H1 (cell line): ENCODE measurements at places on chromosomes 7 and 10.

DNA sequence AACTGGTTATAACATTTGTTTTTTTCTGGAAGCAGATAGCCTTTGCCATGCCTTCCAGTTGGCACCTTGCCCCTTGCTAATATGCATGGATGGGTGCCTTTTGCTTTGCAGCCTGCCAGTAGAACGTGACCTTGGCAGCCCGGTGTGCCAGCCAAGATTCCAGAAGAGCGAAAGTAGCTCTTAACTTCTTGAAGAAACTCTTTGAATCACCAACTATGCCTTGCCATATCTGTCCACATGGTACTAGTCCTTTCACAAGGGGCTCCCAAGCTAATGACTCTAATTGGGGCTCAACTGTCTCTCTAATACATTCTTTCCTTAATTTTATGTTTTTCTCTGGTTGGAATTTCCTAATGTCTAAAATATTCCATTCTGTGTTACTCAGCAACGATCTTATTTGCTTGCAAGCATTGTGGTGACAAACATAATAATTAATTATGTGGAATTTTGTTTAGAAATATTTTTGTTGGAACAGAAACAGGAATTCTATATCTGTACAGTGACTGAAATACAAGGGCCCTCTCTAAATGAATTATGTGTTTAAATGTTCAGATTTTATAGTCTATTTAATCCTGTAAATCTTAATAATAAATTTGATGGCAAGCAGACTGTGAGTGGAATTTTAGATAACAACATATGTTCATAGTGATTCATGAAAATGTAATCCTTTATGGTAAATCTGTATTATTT, 45.8 kb downstream of the HDAC9 start:
- DNase-seq: no peak

DNA sequence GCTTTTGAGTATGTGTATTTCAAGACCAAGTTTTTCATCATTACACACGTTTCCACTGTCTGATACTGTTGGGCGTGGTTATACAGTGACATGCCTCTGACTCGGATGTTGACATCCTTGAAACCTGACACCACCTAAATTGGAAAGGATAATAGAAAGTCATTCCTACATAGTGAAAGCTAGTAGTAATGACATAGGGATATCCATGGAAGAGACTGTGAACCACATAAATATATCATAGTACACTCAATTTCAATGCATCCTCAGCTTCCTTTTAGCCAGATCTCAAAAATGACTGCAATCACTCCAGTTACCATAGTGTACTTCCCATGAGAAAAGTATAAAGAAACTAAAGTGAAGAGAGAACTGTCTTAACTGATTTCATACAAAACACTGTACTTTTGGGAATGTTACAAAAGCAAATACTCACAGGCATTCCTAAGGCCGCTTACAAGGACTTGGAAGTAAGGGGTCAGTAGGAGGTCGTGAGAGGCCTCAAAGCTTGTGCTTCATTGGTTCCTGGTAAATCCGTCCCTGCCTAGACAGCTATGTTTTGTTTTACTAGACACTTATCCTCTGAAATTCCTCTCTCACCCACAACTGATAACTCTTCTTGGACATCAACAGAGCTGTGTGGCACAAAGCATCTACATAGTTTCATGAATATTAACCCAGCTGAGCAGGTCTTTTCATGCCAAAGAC, 71.8 kb upstream of the VWDE start:
- DNase-seq: no peak

GRCh38 chr10:107689323-107689722, 524.8 kb upstream of the SORCS1 start:
- DNase-seq: no peak

DNA sequence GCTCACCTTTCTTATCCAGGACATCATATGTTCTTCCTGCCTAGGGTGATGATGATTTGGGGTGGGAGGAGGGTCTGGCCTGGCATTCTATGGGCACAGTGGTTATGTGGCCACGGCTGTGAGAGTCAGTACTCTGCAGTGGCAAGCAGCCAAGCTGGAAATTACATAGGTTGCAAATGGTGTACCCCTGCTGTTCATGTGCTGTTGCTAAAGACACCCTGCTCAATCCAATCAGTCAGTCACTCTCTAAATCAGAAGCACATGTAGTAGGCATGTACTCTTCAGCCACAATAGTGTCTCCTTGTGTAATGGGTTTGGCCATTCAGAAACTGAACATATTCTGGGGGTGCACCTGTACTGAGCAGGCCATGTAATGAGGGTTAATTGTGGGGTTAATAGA, 449.1 kb upstream of the ANKRD30A start:
- no peak for DNase-seq

DNA sequence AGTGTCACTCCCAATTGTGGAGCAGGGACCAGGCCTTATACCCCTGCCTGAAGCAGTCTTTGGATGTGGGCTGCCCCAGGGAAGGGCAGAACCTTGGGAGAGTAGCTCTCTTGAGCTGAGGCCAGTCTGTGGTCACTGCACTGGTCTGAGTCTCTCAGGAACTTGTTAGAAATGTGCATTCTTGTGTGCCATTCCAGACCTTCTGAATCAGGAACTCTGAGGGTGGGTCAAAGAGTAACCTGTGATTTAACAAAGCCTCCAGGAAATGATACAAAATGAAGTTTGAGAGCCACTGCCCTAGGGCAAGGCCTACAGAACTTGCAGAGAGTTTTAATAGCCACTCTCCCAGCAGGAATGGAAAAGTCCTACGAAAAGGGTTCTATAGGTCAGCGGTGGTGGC, 68.1 kb downstream of the LYZL1 start:
- no peak for DNase-seq

GRCh38 chr7:66206119-66206933, 1.2 kb downstream of the TPST1 start:
- no peak for DNase-seq

DNA sequence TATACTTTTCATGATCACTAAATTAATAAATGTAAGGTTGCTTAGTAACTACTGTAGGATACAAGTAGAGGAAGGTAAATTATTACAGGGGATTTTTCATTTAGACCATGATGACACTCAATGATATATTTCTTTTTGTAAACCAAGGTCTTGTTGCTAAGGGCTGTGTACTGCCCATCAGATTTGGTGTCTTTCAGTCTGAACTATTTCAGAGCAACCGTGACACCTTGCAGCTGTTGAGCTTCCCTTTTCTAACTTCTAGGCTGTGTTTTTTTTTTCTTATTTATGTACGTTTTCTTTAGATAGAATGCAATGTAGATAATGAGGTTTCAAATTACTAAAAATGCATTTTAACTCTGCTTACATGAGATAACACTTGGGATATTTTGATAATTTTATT, 292.0 kb upstream of the MBL2 start:
- DNase-seq: no peak

GRCh38 chr7:116542618-116543017, 17.8 kb downstream of the CAV1 start:
- DNase-seq: no peak

GRCh38 chr7:371119-371778, 81.3 kb downstream of the FOXL3 start:
- no peak for DNase-seq

DNA sequence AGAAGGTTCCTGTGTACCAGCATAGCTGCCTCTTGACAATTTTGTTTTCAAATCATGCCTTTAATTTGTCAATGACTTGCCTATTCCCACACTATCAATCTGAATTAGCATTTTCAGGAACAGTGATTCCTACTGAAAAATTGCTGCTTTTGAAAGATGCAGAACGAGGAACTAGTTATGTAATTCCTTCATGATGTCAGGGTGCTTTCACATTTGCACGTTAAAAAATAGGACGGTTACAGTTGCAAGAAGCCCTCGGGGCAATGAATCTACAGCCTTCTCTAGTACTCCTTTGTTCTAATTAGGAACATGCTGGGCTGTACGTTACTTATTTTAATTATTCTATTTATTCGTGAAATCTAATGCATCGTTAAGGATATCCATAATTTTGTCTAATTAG, 253.9 kb downstream of the OTUD1 start:
- DNase-seq: no peak

GRCh38 chr10:33703501-33704213, 369.2 kb upstream of the NRP1 start:
- DNase-seq: no peak

GRCh38 chr7:104106108-104106905, 101.5 kb downstream of the ORC5 start:
- no peak for DNase-seq

- DNase-seq: no peak
Observed at GRCh38 chr7:49488573-49488972, 284.9 kb upstream of the VWC2 start.

GRCh38 chr7:28815369-28815927, 142.7 kb downstream of the TRIL start:
- DNase-seq: no peak

GRCh38 chr7:57384380-57384779, 65.6 kb upstream of the ZNF716 start:
- DNase-seq: no peak

DNA sequence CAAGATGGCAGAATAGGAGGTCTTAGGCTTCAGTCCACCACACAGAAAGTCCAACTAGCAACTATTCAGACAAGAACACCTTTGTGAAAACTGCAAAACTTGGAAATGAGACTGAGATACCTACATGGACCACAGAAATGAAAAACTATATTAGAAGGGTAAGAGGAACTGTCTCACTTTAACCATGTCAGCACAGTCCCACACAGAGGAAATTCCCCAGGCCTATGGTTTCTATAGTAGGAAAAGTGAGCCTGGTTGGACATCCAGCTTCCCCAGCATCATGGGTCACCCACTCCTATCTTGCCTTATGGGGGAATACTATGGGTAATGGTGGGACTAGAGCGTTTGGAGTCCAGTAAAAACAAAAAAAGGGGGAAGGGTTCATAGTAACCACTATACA, 38.8 kb upstream of the CDK6 start:
- DNase-seq: no peak

DNA sequence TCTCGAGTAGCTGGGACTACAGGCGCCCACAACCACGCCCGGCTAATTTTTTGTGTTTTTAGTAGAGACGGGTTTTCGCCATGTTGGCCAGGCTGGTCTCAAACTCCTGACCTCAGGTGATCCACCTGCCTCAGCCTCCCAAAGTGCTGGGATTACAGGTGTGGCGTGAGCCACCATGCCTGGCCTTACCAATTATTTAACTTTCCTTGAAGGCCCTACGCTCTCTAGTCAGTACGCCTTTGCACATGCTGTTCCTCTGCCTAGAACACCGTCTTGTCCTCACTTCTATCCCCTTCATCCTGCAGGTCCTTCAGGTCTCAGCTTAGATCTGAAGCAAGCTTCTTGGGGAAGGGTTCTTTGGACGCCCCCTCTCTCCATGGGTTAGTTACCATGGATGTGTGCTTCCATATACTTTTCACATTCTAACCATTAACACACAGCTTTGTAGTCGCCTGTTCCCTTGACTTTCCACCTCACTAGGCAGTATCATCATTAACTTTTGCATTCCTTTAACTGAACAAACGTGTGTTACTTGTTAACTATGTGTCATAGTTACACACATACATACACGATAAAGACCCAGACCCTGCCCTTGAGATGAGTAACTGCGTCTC, 592 bp upstream of the ATP6V1F start:
- no peak for DNase-seq

DNA sequence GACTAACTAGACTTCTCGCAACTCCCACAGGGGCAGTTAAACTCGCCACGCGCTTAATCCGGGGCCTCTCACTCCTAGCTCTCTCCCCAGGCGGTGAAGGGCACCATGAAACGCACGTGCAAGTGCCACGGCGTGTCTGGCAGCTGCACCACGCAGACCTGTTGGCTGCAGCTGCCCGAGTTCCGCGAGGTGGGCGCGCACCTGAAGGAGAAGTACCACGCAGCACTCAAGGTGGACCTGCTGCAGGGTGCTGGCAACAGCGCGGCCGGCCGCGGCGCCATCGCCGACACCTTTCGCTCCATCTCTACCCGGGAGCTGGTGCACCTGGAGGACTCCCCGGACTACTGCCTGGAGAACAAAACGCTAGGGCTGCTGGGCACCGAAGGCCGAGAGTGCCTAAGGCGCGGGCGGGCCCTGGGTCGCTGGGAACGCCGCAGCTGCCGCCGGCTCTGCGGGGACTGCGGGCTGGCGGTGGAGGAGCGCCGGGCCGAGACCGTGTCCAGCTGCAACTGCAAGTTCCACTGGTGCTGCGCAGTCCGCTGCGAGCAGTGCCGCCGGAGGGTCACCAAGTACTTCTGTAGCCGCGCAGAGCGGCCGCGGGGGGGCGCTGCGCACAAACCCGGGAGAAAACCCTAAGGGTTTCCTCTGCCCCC, 19.5 kb downstream of the WNT8B start:
- DNase-seq: peak; percentile 91

- no peak for DNase-seq
Observed at GRCh38 chr10:106941297-106942034, 223.0 kb downstream of the SORCS1 start.

DNA sequence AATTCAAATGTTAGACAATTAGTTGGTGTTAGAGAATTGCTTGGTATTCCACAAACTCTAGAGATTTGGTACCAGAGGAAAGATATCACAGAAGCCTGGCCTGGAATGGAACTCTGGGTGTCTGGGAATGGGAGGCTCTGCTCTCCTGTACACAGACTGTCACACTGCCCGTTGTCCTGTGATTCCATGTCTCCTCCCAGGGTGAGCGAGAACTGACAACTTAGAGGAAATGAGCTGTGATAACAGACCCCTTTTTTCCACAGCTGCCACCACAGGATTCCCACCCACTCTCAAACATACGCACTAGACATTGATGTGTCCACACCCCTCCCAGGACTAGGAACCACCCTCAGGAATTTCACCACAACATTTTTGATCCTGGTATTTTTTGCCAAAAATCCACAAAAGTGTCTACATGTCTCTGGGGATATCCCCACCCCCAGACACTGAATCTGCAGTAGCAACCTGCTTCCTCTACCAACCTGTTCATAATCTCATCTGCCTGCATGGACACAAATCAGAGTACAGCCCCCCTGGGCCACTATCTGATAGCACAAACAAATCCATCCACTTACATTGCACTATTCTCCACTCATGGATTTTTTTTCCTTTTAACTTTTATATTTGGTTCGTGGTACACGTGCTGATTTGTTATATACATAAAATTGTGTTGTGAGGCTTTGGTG, 4.7 kb downstream of the ZNF273 start:
- DNase-seq: no peak

GRCh38 chr10:682931-683447, 6.5 kb downstream of the DIP2C start:
- DNase-seq: no peak

DNA sequence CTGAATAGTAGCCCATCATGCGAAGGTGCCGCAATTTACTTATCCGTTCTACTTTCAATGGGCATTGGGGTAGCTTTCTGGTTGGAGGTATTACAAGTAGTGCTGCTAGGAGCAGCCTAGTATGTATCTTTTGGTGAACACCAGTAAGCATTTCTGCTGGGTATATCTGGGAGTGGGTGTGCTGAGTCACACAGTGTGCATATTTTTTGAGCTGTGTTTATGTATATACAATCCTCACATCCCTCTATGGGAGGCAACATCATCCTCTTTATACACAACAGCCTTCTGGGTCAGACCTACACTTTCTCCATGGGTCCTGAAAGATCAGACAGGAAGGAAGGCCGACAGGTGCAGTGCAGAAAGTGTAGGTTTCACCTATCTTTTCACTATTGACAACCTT, 36.3 kb downstream of the PYROXD2 start:
- no peak for DNase-seq
